ENCODE measurements at places on chromosomes 4 and X.

DNA sequence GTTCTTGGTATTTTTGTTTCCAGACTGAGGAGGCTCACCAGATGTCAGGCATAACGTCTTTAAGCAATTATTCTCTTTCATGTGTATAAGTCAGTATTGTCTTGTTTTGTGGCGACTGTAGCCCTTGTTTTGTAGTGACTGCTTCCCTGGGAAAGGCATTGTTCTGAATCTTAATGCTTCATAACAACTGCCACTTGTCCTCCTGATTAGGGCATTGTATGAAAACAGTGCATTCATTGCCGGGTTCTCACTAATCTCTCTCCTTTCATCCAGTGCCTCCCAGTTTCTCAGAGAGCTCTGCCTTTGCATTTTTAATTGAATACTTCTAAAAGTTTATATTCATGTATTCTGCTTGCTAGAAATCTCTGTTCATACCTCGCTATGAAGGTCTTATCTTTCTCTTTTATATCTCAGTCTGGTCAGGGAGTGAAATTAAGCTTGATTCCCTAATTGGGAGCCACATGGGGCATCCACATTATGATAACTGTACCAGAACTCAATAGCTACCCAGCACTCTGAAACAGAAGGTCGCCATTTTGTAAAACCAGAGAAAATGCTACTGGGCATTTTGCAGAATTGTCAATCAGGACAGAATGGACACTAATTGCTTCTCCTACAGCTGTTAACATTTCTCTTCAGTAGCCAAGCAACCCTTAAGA lies 149.8 kb downstream of the GBA3 start:
- no peak for DNase-seq

GRCh38 chrX:69153060-69153730 lies 12.1 kb downstream of the PJA1 start:
- DNase-seq = no peak

GRCh38 chr4:6873291-6873690 lies 36.3 kb upstream of the TBC1D14 start:
- no peak for DNase-seq

DNA sequence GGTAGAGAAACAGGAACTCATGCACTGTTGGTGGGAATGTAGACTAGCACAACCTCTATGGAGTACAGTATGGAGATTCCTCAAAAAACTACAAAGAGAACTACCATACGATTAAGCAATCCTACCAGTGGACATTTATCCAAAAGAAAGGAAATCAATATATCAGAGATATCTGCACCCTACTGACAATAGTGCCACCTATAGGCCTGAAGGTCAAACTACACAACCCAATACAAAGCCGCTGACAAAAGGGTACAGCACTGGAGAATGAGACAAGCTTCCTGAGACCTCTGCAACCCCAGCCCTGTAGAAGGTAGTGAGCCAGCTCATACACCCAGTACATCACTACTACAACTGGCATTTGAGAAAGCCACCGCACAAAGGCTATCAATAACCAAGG lies 67.1 kb downstream of the CBR4 start:
- no peak for DNase-seq

- DNase-seq = no peak
Measured at GRCh38 chr4:153294631-153295030, 49.9 kb upstream of the MND1 start.

- DNase-seq = no peak
Measured at GRCh38 chr4:108355902-108356535, 187.3 kb upstream of the LEF1 start.

GRCh38 chr4:67892253-67892652 lies 8.5 kb upstream of the TMPRSS11D start:
- DNase-seq = no peak

DNA sequence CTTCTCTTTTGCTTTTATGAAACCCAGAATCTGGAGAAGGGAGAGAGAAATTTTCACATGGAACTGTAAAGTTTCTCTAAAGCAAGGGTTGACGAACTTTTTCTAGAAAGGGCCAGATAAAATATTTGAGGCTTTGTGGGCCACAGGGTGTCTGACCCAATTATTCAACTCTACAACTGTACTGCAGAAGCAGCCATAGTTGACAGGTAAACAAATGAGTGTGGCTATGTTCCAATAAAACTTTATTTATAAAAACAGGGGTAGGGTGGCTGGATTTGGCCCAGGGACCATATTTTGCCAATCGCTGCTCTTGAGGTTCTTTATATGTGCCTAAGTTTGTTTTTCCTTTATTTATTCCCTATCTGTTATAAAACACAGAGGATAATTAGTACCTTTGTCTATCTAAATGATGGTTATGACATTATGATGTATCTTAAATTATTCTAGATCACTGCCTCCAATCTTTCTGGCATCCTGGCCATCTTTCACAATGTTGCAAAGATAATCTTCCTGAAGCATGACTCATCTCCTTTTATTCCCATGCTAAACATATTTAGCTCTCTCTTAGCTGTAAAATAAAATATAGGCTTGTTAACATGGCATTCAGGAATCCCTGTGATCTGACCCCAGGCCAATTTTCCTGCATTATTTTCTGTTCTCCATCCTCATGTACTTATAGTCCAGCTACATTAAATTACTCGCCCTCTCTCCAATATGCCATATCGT lies 106.8 kb upstream of the CBLL2 start:
- DNase-seq = no peak

DNA sequence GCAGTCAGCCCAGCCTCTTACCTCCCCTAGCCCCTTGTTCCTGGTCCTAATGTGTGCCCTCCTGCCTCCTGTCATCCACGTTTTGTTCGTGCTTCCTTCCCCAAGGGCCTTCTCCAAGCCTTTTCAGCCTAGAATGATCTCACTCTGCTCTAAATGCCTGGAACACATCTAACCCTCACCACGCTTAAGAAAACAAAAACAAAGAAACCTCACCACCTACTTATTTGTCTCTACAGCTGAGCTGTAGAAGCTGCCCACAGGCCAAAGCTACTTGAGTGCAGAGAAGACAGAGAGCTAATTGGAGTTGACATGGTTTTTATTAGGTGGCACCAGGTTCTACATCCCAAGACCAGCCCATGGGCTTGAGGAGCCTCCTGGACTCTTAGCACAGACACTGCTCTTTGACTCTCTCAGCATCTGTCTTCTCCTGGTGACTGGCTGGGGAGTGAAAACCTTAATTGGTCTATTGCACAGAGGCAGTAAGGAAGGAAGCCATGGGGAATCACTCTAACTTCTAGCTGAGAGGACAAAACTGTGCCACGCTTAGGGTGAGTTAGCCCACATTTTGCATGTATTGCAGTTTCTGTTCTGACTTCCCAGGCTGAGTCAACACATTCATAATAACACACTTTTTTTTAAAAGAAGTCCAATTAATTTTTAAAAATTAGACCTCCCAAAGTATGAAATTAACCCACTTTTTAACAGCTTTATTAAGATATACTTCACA lies 52.3 kb upstream of the PDK3 start:
- DNase-seq = no peak

DNA sequence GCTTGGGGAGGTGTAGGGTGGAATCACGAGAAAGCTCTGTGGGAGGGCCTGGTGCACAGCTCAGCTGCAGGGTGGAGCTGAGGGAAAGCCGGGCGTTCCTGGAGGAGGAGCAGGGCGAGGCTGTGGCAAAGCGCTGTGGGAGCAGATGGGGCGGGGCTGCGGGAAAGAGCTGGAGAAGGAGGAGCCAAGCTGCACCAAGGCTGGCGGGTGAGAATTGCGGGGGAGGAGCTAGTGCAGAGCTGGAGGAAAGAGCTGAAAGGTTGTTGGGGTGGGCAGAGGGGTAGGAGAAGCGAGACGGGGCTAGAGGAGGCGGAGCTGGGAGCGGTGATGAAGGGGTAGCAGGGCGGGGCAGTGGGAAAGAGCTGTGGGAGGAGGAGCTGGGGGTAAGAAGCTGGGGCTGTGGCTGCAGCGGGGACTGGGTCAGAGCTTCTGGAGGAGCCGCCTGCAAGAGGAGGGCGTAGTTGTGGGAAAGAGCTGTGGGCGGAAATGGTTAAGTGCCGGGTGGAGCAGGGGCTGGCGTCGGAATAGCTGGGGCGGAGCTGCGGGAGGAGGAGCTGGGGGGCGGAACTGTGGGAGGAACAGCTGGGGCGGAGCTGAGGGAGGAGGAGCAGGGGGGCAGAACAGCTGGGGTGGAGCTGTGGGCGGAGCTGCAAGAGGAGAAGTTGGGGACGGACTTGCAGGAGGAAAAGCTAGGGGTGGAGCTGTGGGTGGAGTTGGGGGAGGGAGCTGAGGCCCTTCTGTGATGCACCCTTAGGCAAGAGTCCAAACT lies 1.8 kb upstream of the EOLA2 start:
- peak; percentile 88 for DNase-seq

DNA sequence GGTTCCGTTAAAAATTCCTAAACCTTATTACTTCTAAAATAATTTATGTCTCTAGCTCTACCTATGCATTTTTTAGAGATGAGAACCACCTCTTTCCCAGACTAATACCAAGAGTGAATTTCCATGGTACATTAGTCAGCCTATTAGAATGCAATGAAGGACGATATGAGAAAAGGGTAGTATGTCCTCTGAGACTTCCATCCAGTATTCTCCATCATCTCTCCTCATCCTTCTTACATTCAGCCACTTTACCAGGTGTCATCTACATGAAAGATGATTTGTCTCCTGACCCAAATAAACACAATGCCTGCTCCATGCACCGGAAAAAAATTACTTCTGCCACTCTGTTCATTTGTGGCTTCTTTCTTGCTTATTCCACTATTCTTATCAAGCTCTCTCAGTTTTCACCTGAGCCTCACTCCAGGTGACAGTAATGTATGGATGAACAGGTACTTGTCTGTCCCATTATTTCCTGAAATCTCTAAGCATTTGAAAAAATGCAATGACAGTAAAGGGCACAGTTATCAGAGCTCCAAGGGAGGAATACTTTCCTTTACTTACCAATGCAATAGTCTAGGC lies 97.9 kb downstream of the MAB21L2 start:
- no peak for DNase-seq

GRCh38 chr4:111798840-111799239 lies 346.4 kb upstream of the FAM241A start:
- no peak for DNase-seq

DNA sequence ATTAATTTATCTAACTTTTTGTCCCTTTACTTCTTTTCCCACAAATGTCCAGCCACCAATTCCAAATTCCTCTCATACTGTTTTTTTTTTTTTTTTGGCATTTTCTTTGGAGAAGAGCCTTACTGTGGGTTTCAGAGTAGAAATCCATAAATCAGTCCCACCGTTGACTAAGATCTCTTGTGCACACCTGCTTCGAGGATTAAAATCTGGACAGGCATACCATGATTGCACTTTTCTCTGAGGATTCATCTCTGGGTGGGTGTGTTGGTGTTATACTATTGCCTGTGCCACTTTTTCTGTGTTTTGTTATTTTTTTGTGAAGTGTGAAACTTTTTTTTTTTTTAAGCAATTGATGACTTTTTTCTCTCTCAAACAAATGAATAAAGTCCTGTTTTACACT lies 13.2 kb downstream of the PRDM8 start:
- DNase-seq = no peak

DNA sequence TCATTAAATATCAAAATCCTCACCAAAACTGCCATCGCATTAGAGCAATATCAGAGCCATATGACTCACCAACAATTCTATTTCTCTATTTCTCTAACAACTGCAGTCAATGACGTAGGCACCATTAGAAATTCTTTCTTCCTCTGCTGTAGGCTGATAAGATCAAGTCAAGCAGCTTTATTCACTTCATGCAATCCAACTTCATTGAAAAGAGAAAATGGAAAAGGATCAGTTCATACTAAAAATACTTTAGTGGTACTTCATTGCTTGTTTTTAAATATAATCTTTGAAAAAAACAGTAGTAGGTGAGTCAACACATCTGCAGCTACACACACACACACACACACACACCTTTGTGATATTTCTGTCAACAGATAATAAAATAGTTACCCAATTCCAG lies 345.3 kb upstream of the TENM3 start:
- no peak for DNase-seq

DNA sequence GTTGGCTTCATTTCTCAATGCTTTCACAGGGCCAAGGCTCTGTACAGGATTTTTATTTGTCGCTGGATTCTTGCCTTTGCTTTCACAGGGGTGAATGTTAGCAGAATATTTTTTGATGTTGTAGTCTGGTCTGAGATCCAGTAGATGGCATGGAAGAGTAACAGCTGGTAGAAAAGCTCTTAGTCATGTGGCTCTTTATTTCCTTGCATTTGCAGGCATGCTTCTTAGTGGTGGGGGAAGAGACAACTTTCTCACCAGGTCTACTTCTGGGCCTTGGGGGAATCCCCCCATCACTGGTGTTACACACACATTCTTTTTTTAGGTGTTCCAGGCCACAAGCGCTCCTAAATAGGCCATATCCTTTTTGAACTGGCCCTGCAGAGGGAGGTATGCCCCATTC lies 58.2 kb upstream of the DKK2 start:
- no peak for DNase-seq

DNA sequence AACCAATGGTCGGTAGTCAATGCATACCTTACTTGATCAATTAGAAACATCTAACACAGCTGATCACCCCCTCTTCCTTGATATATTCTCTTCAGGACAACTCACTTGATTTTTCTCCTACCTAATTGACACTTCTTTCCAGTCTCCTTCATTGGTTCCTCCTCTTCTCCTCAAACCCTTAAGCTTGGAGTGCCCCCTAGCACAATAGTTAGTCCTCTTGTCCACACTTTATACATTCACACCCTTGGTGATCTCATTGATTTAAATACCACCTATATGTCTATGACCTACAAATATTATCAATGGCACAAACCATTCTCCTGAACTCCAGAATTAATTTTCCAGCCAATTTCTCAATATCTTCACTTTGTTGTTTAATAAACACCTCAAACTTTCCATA lies 724.0 kb downstream of the ADGRL3 start:
- DNase-seq = no peak

DNA sequence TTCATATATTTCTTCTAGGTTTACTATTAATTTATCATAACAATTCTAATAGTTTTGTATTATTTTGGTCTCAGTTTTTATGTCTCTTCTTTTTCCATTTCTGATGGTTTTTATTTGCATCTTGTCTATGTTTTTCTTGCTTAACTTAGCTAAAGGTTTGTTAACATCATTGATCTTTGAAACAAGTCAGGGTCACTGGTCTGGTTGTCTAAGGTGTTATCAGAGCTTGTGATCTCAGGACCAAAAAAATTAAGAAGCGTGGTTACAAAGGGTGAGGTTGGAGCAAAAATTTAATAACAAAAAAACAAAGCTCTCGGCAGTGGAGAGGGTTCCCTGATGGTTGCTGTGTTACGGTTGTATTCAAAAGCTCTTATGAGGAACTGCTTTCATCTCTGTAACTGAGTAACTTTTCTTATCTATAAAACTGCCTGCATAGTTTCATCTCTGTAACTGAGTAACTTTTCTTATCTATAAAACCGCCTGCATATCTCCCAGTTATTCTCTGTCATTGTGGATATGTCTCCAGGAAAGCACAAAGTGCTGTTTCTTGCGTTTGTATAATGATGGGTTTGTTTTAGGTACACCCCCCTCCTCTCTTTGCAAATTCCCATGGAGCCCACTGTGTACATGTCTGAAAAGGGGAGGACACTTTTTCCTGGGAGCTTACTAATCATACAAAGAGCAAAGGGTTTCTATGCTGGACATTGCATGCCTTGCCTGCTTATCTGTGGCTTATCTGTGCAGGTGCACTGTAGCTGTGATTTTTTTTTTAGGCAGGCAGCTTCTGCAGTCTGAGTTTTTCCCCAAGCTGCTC lies 62.4 kb upstream of the UGT2B15 start:
- no peak for DNase-seq
